Naive B cell (primary cell): ENCODE measurements at places on chromosomes 4 and X.

DNA sequence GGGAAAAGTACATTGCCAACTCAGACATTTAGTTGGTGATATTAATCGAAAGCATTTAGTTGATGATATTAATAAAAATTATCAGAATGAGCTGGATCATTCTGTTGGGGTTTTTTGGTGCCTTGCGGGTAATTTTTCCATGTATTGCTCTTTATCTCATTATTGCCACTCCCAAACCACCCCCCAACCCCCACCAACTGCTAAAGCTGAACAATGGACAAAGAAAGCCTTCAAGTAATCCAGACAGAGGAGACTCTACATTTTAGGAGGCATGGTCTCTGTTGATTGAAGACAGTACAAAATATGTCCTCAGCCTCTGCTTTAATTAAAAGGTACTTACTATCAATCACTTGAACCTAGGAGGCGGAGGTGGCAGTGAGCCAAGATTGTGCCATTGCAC, 22.5 kb downstream of the PDK3 start:
- no peak for DNase-seq

DNA sequence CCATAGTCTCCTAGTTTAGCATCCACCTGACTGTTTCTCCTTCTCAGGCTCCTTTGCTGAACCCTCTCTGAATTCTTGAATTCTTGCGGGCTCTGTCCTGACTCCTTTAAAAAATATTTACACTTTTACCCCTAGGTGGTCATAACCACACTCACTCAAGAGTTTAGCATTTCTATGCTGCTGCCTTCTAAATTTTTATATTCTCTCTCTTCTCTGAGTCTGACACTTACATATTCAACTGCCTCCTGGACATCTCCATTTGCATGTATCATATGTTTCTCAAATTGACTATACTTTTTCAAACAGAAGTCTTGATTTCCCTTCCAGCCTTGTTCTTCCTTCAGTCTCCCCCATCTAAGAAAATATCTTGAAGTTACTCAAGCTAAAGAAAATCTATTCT, 31.6 kb downstream of the ARL9 start:
- DNase-seq, result no peak

DNA sequence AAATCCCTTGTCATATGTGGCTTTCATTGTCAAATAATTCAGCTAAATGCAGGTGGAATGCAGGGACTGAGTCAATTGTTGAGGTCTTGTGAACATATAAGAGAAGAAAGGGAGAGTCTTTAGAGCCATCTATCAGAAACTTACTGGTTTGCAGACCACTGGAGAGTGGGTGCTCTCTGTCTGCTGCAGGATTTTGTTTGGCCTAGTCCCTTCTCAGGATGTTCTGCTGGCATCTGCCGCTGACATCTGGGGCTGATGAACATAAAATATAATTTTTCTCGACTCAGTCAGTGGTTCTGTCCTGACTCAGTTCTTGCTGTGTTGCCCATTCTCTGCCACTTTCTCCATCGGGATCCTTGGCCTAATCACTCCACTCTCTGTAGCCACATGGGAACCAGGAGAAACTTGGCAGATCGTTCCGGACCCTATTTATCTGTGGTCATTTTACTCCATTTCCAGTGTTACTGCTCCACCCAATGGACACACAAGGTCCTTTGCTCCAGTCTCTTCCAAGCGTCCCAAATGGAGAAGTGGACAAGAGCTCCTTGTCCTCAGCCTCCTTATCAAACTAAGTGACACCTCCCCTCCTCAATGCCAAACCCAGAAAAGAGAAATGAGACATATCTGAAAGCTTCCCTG, 436.2 kb downstream of the FAT4 start:
- no peak for DNase-seq

GRCh38 chr4:56803471-56803870, 18.0 kb downstream of the SPINK2 start:
- peak; percentile 45 for DNase-seq

GRCh38 chrX:136747003-136747986, 33.4 kb downstream of the ARHGEF6 start:
- peak; percentile 32 for DNase-seq

- no peak for DNase-seq
Observed at GRCh38 chr4:16760617-16761363, 137.7 kb downstream of the LDB2 start.

GRCh38 chrX:136065044-136065671, 79.9 kb downstream of the SLC9A6 start:
- DNase-seq, result no peak

DNA sequence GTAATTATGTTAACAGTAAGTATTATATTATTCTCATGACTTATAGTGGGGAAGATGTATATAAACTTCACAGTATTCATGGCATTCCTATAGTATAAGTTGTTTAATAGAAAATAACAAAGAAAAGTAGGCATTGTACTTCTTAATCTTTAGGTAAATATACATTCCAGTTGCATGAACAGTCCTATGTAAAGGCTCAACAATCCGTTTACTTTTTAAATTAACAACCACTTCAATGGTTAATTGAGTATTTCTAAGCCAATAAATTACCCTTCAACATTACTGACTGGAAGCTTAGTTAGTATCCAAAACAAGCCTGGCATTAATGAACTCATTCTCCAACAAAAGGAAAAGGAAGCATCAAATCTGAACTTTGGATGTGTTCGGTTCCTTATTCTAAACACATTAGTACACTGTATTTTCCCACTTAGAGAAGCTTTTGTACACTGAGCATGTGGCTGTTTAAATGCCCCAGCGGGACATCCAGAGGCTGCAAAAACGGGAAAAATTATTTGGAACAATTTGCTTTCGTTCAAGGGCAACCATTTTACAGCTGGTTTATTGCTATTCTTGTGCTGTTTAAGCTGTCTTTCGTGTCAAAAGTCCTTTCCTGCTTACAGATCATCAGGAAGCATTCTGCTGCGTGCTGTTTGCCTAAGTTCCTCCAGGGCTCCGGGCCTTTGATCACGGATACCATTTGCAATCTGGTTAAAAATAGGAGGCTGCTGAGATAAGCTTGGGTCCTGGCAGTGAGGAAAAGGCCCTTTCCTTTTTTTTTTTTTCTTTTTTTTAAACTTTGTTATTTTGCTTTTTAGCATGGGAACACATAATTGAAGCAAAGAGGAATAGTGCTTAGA, 460.3 kb downstream of the SPRY1 start:
- no peak for DNase-seq

DNA sequence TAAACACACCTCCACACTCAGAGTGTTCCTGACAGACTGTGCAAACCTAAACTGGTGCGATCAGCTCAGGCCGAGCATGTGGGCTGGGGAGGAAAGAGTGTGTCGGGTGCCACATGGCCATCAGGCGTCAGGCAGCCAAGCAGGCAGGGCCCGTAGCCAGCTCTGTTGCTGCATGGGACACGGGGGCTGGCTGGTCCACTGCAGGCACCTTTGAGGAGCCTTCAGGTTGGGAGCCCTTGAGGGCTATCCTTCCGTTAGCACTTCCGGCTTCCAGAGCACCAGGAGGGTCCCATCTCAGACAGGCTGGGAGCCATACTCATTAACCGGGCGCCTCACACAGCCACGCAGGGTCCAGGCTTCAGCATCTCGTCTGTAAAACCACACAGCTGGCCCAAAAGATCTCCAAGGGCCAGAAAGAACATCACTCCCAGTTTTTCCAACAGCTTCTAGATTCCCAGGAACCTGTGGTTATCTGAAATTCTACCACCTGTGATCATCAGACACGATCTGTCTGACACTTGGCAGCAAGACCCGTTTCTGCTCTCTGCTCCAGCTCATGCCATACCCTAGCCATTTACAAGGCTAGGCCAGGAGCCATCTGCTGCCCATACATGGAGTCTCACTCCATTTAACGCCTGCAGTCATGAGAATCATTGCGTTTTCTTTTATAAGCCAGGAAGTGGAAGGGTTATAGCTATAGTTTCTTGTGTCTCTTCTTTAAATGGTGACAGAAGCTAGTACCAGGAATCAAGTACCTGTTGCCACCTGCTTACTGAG, 87.5 kb downstream of the NSUN7 start:
- no peak for DNase-seq

DNA sequence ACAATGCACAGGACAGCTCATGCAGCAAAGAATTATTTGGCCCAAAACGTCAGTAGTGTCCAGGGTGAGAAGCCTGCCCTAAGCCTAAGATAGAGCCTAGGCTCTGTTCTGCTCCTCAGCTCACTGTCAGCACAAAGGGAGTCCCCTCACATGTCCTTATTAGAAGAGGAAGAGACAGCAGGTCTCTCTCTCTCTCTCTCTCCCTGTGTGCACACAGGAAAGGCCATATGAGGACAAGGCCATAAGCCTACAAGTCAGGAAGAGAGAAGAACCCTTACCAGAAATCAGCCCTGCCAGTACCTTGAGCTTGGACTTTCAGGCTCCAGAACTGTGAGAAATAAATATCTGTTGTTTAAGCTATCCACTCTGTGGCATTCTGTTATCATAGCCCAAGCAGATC, 20.4 kb downstream of the FAM184B start:
- no peak for DNase-seq

DNA sequence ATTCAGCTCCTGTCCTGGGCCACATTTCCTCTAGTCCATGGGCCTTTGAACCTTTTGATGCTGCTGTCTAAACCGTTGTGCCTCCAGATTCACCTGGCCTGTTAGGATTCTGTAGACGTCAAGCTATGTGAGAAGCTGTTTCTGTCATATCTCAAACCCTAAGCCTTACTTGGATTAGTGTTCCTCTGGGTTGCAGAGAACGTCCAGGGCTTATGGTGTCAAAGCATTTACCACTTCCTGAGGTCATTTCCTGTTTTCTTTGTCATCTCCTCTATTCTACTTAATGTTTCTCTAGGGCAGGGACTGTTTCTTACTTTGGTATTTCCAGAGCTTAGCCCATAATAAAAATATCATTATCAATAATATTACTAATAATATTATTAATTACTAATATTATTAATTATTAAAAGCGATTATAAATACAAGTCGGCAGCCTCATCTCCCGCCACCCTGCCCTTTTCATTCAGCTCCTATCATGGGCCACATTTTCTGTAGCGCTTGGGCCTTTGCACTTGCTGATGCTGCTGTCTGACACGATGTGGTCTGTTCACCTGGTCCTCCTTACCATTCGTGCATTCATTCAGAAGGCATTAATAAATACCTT, 19.1 kb downstream of the PRIMPOL start:
- DNase-seq, result no peak

- no peak for DNase-seq
Observed at GRCh38 chr4:101306764-101307615, 40.3 kb downstream of the PPP3CA start.

GRCh38 chr4:101102114-101102742, 245.1 kb downstream of the PPP3CA start:
- no peak for DNase-seq

- DNase-seq, result no peak
Observed at GRCh38 chr4:169625886-169626285, 5.5 kb downstream of the CLCN3 start.

- no peak for DNase-seq
Observed at GRCh38 chrX:88988796-88989195, 241.8 kb downstream of the CPXCR1 start.

DNA sequence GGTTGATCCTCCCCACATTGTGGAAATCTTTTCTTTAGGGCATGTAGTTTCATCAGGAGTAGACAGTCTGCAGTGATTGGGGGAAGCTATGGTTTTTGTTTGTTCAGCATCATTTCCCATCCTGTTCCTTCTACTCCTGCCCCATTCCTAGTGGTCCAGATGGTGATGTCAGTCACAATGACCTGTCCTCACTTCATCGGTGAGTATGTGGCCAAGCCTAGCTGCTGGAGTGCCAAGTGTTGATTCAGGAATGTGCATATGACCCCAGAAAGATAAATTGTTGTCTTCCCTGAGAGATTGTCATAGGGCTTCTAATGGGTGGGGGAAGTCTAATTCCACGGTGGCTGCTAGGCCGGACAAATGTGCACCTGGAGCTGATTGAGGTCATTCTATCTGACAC, 130.6 kb upstream of the FAT1 start:
- DNase-seq, result no peak

GRCh38 chr4:158003212-158003611, 169.6 kb downstream of the GASK1B start:
- DNase-seq, result no peak

DNA sequence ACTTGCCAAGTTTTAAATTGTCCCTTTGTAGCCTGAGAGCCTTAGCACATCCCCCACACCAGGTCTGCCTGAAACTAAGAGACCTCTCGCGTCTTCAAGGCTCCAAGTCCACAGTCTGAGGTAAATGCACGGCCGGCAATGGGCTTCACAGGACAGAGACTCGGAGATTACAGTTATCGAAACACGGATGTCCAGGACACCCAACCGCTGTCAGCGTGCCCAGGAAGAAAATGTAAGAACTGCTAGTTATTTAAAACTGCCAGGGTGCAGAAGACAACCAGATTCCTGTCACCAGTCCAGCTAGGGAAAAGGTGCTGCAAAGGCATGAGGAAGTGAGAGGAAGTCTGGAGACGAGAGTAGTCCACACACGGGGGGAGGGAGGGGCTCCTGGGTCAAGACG, 28.9 kb downstream of the ZNF827 start:
- DNase-seq, result no peak

DNA sequence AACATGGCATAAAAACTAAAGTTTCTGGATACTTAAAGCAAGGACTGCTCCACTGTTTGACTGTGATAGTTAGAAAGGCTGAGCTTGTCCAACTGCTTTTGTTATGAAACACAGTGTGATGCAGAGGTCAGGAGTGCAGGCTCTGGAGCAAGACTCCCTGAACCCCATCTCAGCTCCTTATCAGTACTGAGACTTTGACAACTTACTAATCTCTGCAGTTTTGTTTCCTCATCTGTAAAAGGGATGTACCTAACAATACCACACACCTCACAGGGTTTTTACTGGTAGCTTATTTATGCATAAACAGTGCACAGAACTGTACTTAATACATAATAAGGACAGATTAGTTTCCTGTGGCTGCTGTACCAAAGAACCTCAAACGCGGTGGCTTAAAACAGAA, 804.3 kb downstream of the FSTL5 start:
- no peak for DNase-seq

DNA sequence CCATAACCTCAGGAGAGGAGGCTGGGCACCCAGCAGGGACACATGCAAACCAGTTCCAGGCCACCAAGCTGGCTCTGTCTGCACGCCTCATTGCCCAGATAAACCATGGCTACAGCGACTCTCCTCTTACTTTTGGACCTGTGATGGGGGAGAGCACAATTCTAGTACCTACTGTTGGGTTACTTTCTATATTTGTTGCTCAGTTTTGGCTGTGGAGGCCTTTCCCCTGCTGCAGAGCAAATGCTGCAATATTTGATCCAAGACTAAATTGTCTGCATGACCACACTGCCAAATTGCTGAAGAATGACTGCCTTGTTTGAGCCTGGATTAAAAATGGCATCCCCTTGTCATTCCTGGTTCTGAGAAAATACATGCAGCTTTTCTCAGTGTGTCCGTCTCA, 253.5 kb downstream of the ARHGAP10 start:
- DNase-seq, result no peak

GRCh38 chr4:106753426-106753825, 282.7 kb downstream of the DKK2 start:
- no peak for DNase-seq
